ENCODE measurements at places on chromosomes 5 and 9.

DNA sequence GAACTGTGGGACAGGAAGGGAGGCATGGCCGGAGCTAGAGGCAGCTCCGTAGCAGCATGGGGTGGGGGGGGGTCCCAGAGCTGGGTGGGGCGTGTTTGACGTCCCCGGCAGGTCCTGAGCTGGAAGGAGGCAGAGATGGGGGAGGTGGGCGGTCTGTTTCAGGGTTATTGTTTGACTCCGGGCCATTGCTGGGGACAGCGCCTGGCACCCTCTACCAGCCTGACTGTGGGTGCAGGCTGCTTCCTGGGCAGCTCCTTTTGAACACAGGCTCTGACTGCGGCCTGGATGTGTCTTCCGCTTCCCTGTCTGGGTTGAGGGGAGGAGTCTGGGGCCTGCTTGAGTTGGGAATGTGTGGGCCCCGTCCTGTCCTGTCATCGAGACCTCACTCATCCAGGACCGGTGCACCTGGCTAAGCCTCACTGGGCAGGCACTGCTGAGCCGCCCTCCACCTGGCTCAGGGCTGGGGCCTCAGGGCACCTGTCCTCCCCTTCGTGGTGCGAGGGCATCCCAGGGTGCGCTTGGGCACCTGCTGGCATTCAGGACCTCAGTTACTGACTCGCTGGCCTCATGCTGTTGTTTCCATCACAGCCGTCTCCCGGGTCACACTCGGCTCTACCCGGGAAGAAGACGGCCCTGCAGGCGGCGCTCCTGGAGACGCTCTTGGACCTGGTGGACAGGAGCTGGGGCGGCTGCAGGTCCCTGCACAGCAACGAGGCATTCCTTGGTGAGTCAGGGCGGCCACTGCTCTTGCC, 26.5 kb downstream of the CEP72 start:
- DNase-seq, result no peak

DNA sequence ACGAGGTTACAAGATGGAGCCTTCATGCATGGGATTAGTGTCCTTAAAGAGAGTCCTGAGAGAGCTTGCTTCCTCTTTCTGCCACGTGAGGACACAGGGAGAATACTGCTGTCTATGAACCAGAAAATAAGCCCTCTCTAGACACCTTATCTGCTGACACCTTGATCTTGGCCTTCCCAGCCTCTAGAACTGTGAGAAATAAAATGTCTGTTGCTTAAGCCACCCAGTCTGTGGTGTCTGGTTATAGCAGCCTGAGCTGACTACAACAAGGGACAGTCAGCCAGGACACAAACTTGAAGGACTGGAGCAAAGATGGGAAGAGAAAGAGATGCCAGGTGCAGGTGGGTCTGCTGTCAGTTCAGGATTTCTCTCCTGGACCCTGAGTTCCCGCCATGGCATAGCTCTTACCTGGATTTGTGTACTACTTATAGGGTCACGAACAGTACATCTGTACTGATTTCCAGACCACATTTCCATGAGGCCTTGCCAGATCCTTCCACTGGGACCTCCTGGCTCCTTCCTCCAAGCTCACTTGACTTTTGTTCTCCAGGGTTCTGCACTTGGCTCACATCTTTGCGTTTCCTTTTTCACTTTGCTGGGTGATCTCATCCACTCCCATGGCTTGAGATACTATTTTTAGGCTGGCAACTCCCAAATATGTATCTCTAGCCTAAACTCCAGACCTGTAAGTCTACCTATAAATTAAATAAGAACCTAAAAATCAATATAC, 44.9 kb upstream of the LIFR start:
- DNase-seq, result no peak

- no peak for DNase-seq
Measured at GRCh38 chr9:129673602-129674001, 8.2 kb downstream of the PRRX2 start.

DNA sequence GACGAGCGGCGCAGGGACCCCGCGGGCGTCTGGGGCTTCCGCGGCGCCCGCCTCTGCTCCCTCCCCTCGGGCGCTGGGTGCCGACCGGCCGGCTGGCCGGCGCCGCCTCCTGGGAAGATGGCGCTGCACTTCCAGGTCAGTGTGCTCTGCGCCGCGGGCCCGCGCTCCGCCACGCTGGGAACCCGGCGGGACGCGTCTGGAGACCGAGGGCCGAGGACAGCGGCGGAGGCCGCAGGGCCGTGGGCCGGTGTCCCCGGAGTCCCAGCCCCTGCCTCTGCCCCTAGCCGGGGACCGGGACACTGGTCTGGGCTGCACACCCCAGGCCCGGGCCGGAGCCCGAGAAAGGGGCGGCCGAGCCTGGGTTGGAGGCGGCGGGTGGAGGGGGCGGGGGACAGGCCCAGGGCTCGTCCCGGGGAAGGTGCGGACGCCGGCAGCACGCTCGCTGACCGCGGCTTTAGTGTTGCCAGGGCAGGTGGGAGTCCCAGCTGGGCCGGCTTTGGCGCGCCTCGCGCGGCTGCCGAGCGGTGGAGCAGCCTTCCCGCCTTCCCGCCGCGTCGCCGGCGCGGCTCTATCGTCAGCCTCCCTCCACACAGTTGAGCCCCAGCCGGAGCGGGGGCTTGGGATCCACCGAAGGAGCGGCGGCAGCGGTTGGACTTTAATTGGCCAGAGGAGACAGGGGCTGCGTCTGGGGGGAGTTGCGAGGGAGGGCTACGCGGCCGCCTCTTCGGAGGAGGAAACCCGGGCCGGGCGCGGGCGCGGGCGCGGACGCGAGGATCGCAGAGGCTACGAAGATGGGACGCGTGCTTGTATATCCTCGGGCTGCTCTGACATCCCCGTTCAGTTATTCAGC, at the start of gene RANBP17:
Gene RANBP17 (plus strand): TSS at position 102 of the 850 bp plus-strand sequence.
- peak; percentile 63 for DNase-seq

- peak; percentile 56 for DNase-seq
Measured at GRCh38 chr9:84485539-84485938, 145.0 kb upstream of the SLC28A3 start.

All from RWPE1 (cell line).